ENCODE measurements at places on chromosomes 3 and 15.

DNA sequence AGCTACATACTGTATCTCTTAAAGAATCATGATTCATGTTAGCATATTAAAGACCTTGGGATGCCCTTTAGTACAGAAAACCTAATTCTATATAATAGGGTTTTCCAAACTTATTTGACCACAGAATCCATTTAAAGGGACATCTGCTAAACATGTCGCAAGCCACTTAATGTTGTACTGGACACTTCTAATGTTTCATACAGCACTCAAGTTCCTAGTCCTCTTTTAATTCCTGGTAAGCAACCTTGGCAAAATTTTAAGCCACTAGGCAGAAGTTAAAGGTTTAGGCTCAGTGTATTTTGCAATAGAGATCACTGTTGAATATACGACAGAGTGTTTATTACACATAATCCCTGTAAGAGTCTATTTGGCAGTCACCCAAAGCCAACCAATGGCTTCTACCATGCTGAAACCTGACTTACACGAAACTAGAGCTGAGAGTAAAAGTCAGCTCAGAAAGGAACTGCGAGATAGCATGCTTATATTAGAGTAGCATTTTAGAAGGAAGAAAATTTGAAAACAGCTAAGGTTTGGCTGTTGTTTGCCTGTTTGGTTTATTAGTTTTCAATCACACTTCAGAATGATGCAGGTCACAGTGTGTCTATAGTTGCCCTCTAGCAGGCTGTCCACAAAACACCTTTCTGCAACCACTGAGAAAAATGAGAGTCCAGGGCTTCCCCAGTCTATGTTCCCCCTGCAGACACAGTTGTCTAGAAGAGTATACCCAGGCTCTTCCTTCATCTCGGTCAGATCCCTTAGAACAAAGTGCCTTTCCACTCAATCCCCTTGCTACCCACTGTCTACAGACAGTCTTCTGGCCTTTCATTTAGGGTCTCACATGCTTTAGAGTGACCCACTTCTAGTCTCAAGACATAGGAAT, 104.4 kb downstream of the FMN1 start:
- no peak for DNase-seq

GRCh38 chr3:102017784-102018183, 168.5 kb downstream of the NFKBIZ start:
- DNase-seq = no peak

DNA sequence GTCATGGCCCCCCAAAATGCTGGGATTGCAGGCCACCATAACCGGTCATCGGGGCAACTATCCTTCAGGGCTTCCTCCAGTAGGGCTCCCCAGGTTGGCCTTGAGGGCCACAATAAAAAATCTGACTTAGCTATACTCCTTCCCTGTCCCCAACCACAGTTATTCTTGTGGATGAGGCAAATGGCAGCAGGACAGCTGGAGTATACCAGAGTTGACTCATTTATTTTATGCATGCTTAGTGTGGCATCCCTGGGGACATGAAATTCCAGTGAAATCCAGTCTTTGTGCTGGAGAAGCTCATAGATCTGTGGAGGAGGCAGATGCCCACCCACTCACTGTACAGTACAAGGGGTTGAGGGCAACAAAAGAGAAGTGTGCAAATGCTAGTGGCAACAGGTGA, 109.5 kb downstream of the RORA start:
- DNase-seq = no peak

DNA sequence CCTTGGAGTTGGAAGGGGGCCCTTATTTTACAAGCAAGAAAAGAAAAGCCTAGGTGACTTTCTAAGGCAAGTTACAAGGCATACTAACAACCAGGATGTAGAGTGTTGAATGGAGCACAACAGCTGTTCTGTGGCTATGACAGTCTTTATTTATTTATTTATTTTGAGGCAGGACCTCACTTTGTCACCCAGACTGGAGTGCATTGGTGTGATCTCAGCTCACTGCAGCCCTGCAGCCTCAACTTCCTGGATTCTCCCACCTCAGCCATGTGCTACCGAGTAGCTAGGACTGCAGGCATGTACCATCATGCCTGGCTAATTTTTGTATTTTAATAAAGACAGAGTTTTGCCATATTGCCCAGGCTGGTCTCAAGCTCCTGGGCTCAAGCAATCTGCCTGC, 973.4 kb downstream of the ROBO1 start:
- DNase-seq = no peak

DNA sequence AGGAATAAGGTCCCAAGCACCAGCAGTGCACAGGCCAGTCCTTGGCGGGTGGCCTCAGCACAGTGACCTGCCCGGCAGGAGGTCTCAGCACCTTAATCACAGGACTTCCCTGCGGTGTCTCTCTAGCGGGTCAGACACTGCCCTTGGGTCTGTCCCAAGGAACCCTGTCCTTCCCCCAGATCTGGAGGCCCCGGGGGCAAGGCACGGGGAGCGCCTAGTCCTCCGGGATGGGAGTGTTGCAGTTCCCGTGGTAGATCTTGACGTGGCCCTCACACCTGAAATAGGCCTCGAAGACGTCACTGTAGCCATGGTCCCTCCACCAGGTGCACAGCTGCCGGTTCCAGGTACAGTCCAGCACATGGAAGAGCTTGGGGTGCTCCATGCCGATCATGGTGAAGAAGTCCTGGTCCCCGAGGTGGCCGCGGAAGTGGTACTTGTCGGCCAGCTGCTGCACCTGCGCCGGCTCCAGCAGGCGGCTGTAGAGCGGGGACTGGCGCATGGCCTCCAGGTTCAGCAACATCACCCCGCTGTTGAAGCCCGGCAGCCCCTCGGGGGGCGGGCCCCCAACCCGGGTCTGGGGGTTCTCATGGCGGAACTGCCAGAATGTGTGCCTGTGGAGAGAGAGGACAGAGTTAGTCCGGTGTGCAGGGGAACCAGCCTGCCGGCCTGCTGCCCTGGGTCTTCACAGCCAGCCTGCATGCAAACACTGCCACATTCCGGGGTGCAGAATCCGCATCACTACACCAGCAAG, 201.3 kb downstream of the XXYLT1 start:
- no peak for DNase-seq

DNA sequence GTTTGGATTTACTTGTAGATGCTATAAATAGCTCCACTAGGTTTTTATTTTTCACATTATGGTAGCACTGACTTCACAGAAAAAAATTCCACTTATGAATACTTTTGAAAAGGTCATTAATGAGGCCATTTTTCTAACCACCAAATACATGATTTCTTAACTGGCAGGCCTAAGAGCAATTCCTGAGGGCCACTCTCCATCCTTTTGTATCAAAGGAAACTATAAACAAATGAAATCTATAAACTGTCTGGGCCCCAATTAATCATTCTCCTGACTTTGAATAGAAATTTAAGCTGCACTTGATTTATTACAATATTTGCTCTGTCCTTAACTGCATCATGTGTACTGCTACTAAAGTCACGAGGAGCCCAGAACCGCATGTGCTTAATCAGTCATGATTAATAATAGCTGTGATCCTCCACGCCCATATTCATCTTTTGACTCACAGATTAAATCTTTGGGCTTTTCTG, 25.1 kb upstream of the MTMR10 start:
- DNase-seq = no peak

DNA sequence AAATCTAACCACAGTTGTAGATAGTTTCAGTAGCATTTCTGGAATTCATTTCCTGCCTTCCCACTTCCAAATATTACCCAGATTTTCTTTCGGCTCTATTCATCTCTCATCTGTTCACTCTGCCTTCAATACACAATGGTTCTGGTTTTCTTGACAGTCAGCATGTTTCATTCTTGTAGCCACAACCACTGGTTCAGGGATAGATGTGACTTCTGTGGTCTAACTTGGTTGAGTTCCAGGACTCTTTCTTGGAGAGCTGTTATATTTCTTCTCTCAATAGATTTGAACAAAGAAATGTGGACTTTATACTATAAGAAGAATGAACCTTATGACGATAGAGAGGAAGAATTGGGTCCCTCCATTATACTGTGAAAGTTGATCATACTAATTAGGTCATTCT, 228.8 kb downstream of the NSUN3 start:
- DNase-seq = no peak

GRCh38 chr3:50124800-50125178, 30.3 kb upstream of the SEMA3F start:
- DNase-seq = no peak

GRCh38 chr3:152960684-152961083, 125.8 kb downstream of the P2RY1 start:
- DNase-seq = no peak

GRCh38 chr3:16476636-16477035, 36.9 kb downstream of the RFTN1 start:
- no peak for DNase-seq

DNA sequence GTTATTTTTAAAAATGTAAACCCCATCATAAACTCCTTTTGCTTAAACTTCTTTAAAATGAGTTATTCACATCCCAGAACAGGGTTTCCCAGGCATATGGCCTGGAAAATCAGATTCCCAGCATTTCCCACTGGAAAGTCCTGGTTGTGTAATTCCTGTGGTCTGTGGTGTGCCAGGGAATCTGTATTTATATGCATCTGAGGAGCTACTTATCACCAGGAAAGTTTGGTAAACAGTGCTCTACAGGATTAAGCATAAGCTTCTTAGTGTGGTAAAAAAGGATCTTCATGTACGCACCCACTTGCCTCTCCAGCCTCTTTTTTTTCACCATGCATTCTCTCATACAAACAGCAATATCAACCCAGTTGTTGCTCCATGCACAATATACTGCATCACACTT, 28.2 kb downstream of the MEIS2 start:
- no peak for DNase-seq

GRCh38 chr15:23447107-23447500, at the start of gene GOLGA6L2:
Gene GOLGA6L2, minus strand, starts transcription at chr15:23447243. Its CDS starts 62 bp downstream, at chr15:23447181.
- DNase-seq = peak; percentile 34

DNA sequence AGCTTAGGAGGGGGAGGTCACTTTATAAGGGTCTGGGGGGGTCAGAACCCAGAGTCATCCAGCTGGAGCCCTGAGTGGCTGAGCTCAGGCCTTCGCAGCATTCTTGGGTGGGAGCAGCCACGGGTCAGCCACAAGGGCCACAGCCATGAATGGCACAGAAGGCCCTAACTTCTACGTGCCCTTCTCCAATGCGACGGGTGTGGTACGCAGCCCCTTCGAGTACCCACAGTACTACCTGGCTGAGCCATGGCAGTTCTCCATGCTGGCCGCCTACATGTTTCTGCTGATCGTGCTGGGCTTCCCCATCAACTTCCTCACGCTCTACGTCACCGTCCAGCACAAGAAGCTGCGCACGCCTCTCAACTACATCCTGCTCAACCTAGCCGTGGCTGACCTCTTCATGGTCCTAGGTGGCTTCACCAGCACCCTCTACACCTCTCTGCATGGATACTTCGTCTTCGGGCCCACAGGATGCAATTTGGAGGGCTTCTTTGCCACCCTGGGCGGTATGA, at the start of gene RHO:
Gene RHO (plus strand): TSS at position 51 of the 512 bp plus-strand sequence. CDS start 95 bp downstream, at position 146.
- DNase-seq = no peak

DNA sequence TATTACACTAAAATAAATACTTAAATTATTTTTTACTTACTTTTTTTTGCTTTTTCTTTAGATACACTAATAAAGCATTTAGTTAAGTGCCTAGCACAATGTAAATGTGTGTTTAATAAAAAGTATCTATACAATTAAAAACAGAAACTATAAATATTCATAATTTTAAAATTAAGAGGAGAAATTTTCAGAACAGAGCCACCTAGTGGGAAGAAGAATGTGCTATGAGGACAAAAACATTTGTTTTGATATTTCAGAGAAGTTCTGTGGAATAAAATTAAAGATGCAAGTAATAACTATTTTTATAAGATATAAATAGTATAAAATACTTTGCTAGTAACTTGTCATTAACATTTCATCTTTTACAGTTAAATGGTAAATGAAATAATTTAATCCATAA, 33.6 kb upstream of the PLSCR5 start:
- DNase-seq = no peak

GRCh38 chr15:81880833-81881232, 165.0 kb downstream of the MEX3B start:
- no peak for DNase-seq

GRCh38 chr3:12436514-12437220, 47.6 kb upstream of the TSEN2 start:
- DNase-seq = no peak

GRCh38 chr3:42110631-42111030, 19.5 kb downstream of the TRAK1 start:
- DNase-seq = no peak

- no peak for DNase-seq
Measured at GRCh38 chr3:141288336-141288990, 56.8 kb downstream of the PXYLP1 start.

DNA sequence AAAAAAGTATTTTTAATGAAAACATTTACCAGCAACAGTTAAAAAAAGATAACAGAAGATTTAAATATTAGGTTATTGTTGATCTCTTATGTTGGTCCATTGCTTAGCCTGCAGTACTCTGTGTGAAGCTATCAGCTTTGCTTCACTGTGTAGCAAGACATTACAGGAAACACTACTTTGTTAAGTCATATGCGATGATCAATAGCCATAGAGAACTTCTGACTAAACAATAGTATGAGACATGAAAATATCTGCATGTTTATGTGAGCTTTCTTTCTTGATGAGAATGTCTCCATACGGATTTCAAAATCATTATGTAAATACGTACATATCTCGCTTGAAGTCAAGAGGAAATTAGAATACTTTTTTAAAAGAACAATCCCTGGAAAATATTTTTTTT, 27.0 kb upstream of the CAPN3 start:
- no peak for DNase-seq

- no peak for DNase-seq
Measured at GRCh38 chr3:62600033-62600432, 226.7 kb upstream of the FEZF2 start.

DNA sequence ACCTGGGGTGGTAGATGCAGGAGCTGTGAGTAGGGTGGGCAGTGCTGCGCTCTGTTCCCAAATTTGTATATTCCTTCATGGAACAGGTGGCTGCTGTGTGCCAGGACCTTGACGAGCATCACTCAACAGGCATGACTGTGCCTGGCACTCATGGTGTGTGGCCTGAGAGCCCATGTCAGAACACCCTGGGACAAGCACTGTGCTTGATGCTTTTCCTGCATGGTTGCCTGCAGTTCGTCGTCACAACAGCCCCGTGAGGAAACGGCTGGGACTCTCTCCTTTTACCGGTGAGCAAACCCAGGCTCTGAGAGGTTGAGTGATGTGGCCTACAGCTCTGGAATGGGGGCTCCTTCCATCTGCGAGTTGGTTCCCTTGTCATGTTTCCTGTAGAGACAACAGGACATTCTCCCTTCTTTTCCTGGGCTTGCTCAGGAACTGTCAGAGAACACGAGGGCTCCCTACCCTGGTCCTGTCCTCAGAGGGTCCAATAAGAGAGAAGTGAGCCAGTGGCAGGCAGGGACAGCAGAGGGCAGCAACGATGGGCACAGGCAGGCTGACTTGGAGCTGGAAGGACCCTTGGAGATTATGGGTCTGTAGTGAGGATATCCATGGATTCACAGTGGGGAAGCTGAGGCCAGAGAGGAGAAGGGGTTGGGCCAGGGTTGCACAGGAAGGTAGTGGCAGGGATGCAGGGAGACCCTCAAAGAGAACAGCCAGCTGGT, 37.4 kb downstream of the PRKCD start:
- DNase-seq = no peak
